ENCODE measurements at places on chromosomes 5 and 9. TPM values are rescaled to one million over a fixed set of nuclear protein-coding genes. Genes with fewer than 3 reads are reported as not detected.

SLC36A3 gene
- not detected for total RNA-seq

CFAP157 gene
- total RNA-seq, result 0.13 TPM

PCDHB11 gene
- 1.7 TPM for total RNA-seq

HSPB3 gene
- total RNA-seq, result 0.54 TPM

NUTM2F gene
- not detected for total RNA-seq

ANKRD31 gene
- 0.65 TPM for total RNA-seq

TEK gene
- total RNA-seq, result 0.78 TPM

IL5 gene
- not detected for total RNA-seq

BHMT gene
- total RNA-seq, result 2.5 TPM

PRRX2 gene
- total RNA-seq, result 20.9 TPM

SLC4A9 gene
- total RNA-seq, result not detected

CXCL14 gene
- total RNA-seq, result 0.13 TPM

GPR150 gene
- not detected for total RNA-seq

CIZ1 gene
- total RNA-seq, result 38.3 TPM

LCN12 gene
- not detected for total RNA-seq

WDR41 gene
- 133 TPM for total RNA-seq

ZFP37 gene
- total RNA-seq, result 6.8 TPM

HNRNPA0 gene
- 20.6 TPM for total RNA-seq

CDC20B gene
- not detected for total RNA-seq

MACIR gene
- total RNA-seq, result 5.0 TPM

BAAT gene
- total RNA-seq, result not detected

PCDH1 gene
- 1.1 TPM for total RNA-seq

SPAAR gene
- 0.26 TPM for total RNA-seq

SLC36A2 gene
- total RNA-seq, result not detected

ACSL6 gene
- total RNA-seq, result not detected

SHISAL2B gene
- not detected for total RNA-seq

CDX1 gene
- total RNA-seq, result 0.22 TPM

SLC1A3 gene
- 0.26 TPM for total RNA-seq

MAPK9 gene
- 34.9 TPM for total RNA-seq

PFN3 gene
- not detected for total RNA-seq

OLFM1 gene
- total RNA-seq, result 10.7 TPM

IDNK gene
- total RNA-seq, result 7.8 TPM

PDZD2 gene
- 0.76 TPM for total RNA-seq

SLC34A1 gene
- total RNA-seq, result not detected

PCDHGA3 gene
- 6.2 TPM for total RNA-seq

CAMSAP1 gene
- total RNA-seq, result 18.2 TPM

DENND1A gene
- total RNA-seq, result 22.5 TPM

HEMGN gene
- total RNA-seq, result not detected

BARHL1 gene
- not detected for total RNA-seq

SPINK13 gene
- 1.4 TPM for total RNA-seq

FOXD4L6 gene
- total RNA-seq, result not detected
